ENCODE measurements at places on chromosomes 12 and 14. TPM values are rescaled to one million over a fixed set of nuclear protein-coding genes. Genes with fewer than 3 reads are reported as not detected.

SLC22A17 gene
- not detected for total RNA-seq

TMEM119 gene
- not detected for total RNA-seq

SLC7A7 gene
- total RNA-seq, result 50.0 TPM

GPR162 gene
- total RNA-seq, result not detected

PTPRB gene
- total RNA-seq, result not detected

PFDN5 gene
- 264 TPM for total RNA-seq

OTX2 gene
- not detected for total RNA-seq

GDF3 gene
- not detected for total RNA-seq

TSHR gene
- total RNA-seq, result 4.9 TPM

PYGL gene
- total RNA-seq, result 3.3 TPM

COX8C gene
- total RNA-seq, result not detected

SCFD1 gene
- total RNA-seq, result 71.4 TPM

LRP1-AS gene
- not detected for total RNA-seq

TPH2 gene
- not detected for total RNA-seq

LIN7A gene
- 0.61 TPM for total RNA-seq

FAR2 gene
- not detected for total RNA-seq

SCNN1A gene
- 1.0 TPM for total RNA-seq

TPCN1 gene
- total RNA-seq, result 177 TPM

E2F7 gene
- 16.7 TPM for total RNA-seq

CD27 gene
- total RNA-seq, result 48.3 TPM

TNFRSF1A gene
- 55.7 TPM for total RNA-seq

PLD4 gene
- 3.7 TPM for total RNA-seq

PTGDR gene
- total RNA-seq, result not detected

GPD1 gene
- total RNA-seq, result 0.31 TPM

CEBPE gene
- total RNA-seq, result 2.2 TPM

MTA1 gene
- 220 TPM for total RNA-seq

SOS2 gene
- total RNA-seq, result 25.2 TPM

AQP6 gene
- not detected for total RNA-seq

FGF23 gene
- not detected for total RNA-seq

Measured in OCI-LY7 (cell line).